ENCODE measurements at places on chromosomes 3 and 15. TPM values are rescaled to one million over a fixed set of nuclear protein-coding genes. Genes with fewer than 3 reads are reported as not detected.

The STAB1 gene
- 11.9 TPM for total RNA-seq

The SLC2A2 gene
- total RNA-seq, result not detected

The GABRG3 gene
- 23.8 TPM for total RNA-seq

The OXTR gene
- 2.5 TPM for total RNA-seq

The ZNF80 gene
- total RNA-seq, result not detected

The UROC1 gene
- not detected for total RNA-seq

The PTPRG gene
- 103 TPM for total RNA-seq

The SLC12A8 gene
- total RNA-seq, result 6.9 TPM

The IL17RE gene
- total RNA-seq, result 0.31 TPM

The MAP3K13 gene
- total RNA-seq, result 49.1 TPM

The PDCD10 gene
- total RNA-seq, result 70.7 TPM

The ENTPD3 gene
- total RNA-seq, result 1.9 TPM

The CLEC3B gene
- 14.7 TPM for total RNA-seq

The WDR49 gene
- 8.8 TPM for total RNA-seq

The BBX gene
- total RNA-seq, result 44.8 TPM

The CYP11A1 gene
- total RNA-seq, result not detected

The CD200 gene
- total RNA-seq, result 57.6 TPM

The ELL3 gene
- total RNA-seq, result 5.0 TPM

The LOXL1 gene
- 3.4 TPM for total RNA-seq

The ARL13B gene
- 14.7 TPM for total RNA-seq

The SAMMSON gene
- total RNA-seq, result not detected

The ANKRD34C gene
- total RNA-seq, result not detected

The EIF4E3 gene
- total RNA-seq, result 19.7 TPM

The SCAANT1 gene
- total RNA-seq, result not detected

The CTXN2 gene
- 0.63 TPM for total RNA-seq

The IL5RA gene
- 1.3 TPM for total RNA-seq

The TGM4 gene
- total RNA-seq, result not detected

The TRIM71 gene
- total RNA-seq, result 3.8 TPM

The C3orf49 gene
- total RNA-seq, result not detected

The AGBL1 gene
- 2.5 TPM for total RNA-seq

The SPRED1 gene
- 67.3 TPM for total RNA-seq

The TEX55 gene
- total RNA-seq, result not detected

The ETFA gene
- total RNA-seq, result 49.8 TPM

The SOX14 gene
- not detected for total RNA-seq

The C3orf80 gene
- 5.6 TPM for total RNA-seq

The ZNF710 gene
- total RNA-seq, result 12.8 TPM

The PAQR5 gene
- 0.31 TPM for total RNA-seq

The ETV5 gene
- total RNA-seq, result 51.6 TPM

The PARP15 gene
- under 0.01 TPM for total RNA-seq

The HRG gene
- total RNA-seq, result not detected

The FETUB gene
- not detected for total RNA-seq

The SPESP1 gene
- total RNA-seq, result 2.5 TPM

The CEMIP gene
- total RNA-seq, result 1.6 TPM

The MITF gene
- total RNA-seq, result 2.5 TPM

The IL17RB gene
- 2.2 TPM for total RNA-seq

The NOP10 gene
- total RNA-seq, result 59.2 TPM

The SI gene
- not detected for total RNA-seq

The OCA2 gene
- 12.2 TPM for total RNA-seq

The ZKSCAN7 gene
- 47.3 TPM for total RNA-seq

The KBTBD8 gene
- total RNA-seq, result 13.8 TPM

The THSD4 gene
- total RNA-seq, result 0.94 TPM

The ACTRT3 gene
- total RNA-seq, result 2.8 TPM

The WDR93 gene
- total RNA-seq, result 0.63 TPM
